NCI-H2171 treated with DMSO at 0.1 percent for 48 hours (cell line): ENCODE measurements at places on chromosomes 7 and 10.

DNA sequence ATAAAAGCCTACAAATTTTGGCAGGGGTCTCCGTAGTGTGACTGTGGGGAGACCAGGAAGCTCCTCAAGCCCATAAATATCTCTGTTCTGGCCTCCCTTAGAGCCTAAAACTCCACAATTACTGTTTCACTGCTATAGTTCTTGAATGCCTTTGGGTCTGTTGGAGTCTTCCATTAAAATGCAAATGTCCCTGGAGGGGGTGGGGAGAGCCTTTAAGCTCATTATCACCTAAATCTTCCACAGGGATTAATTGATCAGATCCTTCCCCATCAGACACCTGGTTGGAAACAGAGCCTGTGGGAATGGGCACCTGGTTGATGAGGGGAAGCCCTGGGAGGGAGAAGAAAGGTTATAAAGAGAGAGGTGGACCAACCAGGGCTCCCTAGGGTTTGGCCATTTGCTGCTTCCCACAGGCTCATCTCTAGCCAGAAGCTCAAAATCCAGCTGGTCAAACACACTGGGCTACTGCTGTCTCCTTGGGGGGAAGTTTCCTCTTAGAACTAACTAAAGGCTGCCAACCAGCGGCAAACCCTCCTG is 718.2 kb downstream of the LRMDA start:
- DNase-seq, result no peak

GRCh38 chr7:155323001-155323638 is 25.4 kb downstream of the INSIG1 start:
- DNase-seq, result no peak

DNA sequence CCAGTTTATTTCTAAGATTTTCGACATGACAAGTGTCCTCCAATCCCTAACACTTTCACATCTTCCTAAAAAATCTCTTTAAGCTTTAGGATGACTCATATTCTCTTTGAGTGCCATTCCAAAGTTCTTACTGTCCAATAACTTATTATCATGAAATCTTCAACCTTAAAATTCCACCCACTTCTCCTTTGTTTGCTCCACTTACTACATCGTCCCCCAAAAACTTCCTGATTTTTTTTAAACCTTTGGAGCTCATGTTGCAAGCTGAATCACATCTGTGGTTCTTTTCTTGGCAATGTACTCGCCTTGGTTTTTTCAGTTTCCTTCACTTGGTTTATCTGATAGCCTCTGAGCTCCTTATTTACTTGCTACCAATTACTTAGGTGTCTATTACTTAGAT is 39.2 kb upstream of the JCAD start:
- no peak for DNase-seq

GRCh38 chr10:70087616-70088307 is 35.1 kb downstream of the MACROH2A2 start:
- no peak for DNase-seq

GRCh38 chr10:101164020-101164419 is 32.9 kb downstream of the TLX1 start:
- no peak for DNase-seq

DNA sequence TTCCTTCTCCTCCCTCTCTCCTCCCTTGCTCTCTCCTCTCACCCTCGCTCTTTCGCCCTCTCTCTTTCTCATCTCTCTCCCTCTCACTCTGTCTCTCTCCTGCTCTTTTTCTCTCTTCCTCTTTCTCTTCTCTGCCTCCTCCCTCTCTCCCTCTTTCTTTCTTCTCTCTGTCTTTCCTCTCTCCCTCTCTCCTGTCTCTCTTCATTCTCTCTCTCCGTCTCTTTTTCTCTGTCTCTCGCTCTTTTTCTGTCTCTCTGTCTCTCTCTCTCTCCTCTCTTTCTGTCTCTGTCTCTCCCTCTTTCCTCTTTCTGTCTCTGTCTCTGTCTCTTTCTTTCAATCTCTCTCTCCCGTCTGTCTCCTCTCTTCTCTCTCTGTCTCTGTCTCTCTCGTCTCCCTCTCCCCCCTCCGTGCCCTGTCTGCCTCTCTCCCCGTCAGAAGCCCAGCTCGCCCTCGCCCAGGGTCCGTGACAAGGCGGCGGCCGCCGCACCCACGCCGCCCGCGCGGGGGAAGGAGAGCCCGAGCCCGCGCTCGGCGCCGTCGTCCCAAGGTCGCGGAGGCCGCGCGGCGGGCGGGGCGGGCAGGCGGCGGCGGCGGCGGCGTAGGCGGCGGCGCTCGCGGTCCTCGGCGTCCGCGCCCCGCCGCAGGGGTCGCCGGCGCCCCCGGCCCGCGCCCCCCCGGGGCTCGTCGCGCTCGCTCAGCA is 21.3 kb upstream of the HSPB1 start:
- DNase-seq, result no peak

DNA sequence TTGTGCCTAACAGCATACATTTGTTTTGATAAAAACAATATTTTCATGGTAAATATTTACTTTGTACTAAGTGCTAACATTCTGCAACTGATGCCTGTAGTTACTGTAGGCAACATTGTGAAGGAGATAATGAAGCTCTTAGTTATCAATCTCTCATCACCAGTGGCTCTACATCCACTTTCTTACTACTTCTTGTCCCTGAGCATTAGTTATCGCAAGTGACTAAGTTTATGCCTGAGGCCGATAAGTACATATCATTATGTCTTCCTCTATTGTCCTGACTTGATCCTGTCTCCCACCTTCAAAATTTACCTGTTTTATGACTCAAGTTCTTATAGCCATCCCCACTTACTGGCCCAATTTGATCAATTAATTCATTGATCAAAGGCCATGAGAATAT is 63.6 kb downstream of the MACC1 start:
- no peak for DNase-seq

- no peak for DNase-seq
Measured at GRCh38 chr7:49091519-49091918, 167.2 kb downstream of the CDC14C start.

GRCh38 chr7:14424675-14425074 is 435.2 kb upstream of the ETV1 start:
- DNase-seq, result no peak

DNA sequence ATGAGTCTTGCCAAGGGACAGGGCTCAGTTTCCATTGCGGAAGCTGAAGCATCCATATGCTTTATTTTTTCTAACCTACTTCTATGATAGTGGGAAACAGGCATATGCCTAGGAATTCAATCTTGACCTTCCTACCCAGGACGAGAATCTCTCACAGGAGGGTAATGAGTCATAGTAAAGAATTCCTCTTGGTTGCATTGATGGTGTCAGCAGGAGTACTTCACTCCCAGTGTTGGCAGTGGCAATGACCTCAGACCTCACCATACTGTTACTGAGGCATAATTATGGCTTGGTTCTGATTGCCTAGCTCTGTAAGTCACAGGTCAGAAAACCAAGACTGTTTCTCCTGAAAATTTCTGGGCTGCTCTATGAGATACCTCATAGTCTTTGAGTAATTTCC is 552.9 kb downstream of the ARL4A start:
- no peak for DNase-seq

- DNase-seq, result no peak
Measured at GRCh38 chr10:1199897-1200721, 143.9 kb downstream of the WDR37 start.

DNA sequence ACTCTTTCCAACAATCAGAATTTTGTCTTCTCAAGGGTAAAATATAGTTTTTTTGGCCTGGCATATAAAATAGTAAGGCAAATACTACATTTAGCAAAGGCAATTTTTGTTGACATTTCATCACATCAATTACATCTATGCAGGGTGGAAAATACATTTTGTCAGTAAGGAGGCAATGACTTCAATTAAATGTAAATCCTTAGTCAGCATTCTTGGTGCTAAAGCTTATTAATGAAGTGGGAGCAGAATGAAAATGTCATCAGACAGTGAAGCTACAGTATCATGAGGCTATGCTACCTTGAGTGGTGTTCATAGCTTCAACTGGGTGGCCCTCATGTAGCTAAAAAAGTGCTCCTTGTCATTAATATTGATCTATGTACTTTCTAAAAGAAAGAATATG is 8.9 kb downstream of the LRRTM3 start:
- DNase-seq, result no peak

DNA sequence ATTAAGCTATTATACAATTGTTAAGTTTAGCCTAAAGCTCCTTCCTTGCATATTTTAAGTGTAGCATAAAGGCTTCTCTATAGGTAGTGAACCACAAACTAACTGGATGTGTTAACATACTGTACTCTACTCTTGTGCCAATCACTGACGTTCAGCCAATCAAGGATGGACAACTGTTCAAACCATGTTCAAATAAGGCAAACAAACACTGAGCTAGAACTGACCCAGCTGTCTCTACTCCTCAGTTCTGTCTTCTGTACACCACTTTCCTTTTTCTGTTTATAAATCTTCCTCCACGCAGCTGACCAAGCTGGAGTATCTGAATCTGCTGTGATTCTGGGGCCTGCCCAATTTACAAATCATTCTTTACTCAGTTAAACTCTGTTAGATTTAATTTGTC is 188.7 kb upstream of the MBL2 start:
- no peak for DNase-seq

DNA sequence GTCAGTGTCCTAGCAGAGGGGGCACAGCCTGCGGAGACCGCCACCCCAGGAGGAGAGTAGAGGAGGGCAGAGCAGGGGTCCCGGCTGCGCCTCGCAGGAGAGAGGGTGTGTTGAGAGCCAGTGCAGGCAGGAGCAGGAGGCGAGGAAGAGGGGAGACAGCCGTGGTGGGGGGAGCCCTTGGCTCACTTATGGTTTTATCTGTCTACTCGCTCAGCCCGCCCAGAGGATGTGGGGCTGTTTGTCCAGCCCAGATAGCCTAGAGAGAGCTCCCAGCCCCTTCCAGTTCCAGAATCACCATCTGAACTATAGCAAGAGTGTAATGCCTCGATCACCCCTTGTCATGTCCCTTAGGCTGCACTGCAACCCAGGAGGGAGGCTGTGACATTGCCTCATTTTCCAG is 26.6 kb downstream of the SLC29A3 start:
- DNase-seq, result no peak

GRCh38 chr10:128081720-128082119 is 44.5 kb downstream of the MKI67 start:
- DNase-seq, result no peak

GRCh38 chr10:11823122-11823988 is at the start of gene PROSER2:
PROSER2 (plus strand) TSS chr10:11823356; CDS start chr10:11852078, 28,722 bp downstream.
- no peak for DNase-seq

- no peak for DNase-seq
Measured at GRCh38 chr10:89237849-89238248, 13.7 kb downstream of the LIPA start.

DNA sequence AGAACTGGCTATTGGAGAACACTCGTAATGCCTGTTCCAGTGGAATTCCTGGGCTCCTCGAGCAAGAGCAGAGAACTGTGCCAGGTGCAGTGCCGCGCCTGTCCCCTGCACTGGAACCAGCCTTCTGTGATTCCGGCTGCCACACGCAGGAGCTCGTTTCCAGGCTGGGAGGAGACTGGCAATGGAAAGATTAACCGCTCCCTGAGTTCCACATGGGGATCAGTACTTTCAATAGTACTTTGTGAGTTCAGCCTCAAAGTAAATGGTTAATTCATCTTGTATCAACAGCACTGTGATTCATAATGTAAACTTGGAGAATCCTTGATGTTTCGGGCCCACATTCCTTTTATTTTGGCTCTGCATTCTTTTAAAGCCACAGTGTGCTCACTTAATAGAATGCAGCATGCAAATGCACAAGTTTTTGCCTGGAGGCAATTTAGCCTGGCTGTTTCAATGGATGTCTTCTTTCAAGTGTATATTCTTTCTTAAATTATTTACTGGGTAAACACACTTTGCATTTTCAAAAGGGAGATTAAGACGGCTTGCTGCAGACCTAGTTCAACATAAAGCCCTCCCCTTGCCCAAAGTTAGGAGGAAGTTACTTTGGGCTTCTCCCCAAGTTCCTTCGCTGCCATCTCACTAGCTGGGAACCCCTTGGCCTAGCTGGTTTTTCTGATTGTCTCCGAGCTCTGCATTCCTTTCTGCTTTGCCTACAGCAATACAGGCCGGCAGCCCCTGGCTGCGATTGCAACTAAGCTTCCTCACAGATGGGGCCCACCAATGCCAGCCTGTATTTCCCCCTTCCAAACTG is 138.1 kb upstream of the TCF7L2 start:
- DNase-seq, result no peak

GRCh38 chr7:140903741-140904480 is 20.8 kb downstream of the BRAF start:
- no peak for DNase-seq

DNA sequence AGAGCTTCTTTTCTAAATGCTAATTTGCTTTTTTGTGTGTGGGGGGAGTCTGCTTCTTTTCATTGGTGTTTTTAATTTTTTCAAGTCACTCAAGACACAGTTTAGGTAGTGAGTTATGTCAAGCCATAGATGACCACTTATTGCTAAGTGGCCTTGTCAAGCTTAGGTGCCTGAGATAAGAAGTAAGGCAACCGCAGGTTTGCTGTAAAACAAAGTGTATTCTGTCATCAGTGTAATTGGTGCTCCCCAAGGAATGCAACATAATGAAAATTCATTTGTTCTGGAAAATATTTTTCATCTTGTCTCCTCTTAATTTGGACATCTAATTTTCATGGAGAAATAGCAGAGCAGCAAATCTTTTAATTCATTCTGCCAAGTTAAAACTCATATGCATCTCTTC is 249.6 kb downstream of the EXOC4 start:
- DNase-seq, result no peak

GRCh38 chr10:64101606-64102263 is 580.5 kb downstream of the REEP3 start:
- no peak for DNase-seq

DNA sequence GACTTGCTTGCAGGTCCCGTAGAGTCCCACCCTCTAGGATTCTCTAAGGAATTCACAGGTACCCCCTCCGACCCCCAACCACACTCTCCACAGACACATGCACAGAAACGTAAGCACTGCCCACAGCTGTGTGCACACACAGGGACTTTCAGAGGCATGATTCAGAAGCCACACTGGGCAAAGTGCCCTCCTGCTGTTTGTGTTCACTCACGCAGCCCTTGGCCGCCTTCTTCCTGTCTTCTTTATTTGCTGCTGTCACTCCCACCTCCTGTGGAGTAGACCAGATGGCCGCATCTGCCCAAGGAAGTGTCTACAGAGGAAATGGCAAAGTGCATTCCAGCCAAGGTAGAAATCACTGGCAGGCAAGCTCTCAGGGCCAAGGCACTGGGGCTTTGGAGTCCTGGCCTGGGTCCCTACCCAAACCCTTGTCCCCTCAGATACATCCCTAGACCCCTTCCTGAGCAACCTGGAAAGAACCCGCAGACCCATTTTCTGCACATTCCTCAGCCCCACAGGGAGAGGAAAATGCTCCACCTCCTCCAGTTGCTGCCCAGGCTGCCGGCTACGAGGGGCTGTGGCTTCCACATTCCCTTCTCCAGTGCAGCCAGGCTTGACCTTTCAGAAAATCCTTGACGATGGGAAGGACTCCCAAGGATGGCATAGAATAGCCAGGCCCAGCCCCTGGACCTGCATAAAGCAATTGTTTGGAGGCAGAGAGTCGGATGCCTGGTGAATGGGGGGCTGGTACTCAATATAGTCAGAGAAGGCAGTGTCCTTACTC is 21.6 kb upstream of the GIMAP8 start:
- peak; percentile 88 for DNase-seq

GRCh38 chr7:2955269-2955668 is 88.4 kb downstream of the CARD11 start:
- DNase-seq, result no peak
